ENCODE measurements at places on chromosomes 16 and 17.

DNA sequence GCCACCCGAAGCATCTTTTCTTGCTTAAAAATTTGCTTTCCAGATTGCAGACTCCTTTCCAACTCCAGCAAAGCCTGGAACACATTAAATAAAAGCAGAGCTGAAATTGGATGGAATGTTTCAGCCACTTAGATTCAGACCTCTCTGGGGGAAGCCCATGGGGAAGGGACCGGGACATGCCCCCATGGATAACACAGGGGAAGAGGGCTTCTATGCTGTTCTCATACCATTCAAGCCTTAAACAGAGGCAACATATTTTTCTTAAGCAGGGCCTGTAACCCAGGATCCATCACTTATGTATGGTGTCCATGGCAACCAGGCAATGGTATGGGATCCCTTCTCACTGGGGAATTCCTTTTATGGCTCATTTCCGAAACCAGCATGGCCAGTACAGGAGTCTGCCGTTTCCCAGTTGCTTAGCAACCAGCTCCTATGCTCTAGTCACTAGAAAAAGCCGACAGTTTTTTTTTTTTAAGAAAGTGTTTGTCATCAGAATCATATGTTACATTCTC, 62.0 kb upstream of the MARCHF10 start:
- H3K27me3 ChIP-seq = peaks cover 12% of the 10 kb centered on the region
- H3K36me3 ChIP-seq = no peaks in the 10 kb centered on the region
- H3K4me3 ChIP-seq = no peak overlapping the region
- no peak overlapping the region for H3K27ac ChIP-seq
- no peak for DNase-seq

DNA sequence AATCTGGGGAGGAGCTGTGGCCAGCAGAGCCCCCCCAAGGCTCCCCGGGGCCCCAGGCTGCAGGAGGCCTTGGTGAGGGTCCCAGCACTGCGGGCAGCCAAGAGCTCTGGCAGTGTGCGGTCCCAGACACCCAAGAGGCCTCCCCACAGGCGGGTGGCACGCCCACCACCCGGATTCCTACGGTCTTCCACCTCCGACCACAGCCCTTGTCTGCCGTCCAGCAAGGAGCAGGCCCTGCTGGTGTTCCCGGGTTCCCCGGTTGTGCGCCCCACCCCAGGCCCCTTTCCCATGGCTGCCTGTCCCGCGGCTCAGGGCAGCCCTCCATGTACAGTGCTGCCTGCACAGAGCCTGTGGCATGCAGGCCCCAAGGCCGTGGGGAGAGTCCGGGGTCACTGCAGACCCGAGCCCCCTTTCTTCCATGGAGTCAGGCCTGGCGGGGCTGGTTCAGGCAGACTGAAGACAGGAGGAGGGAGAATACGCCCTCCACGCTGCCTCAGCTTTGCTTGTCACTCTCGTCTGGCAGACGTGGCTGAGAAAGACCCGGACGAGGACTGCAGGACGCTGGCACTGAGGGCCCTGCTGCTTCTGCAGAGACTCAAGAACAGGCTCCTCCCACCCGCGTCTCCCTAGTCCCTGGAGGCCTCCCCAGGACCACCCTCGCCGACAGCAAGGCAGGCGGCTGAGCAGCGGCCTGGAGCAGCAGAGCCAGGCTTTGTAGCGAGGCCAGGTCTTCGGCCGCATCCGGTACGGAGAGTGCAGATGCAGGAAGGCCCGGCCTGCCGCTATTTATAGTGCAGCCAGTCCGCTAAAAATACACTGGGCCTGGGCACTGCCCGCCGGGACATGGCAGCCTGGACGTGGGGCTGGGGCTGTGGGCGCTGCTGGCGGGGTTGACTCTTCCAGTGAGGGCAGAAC, 16.4 kb downstream of the TELO2 start:
- no peak for DNase-seq
- H3K4me1 ChIP-seq = peaks cover 4% of the 10 kb centered on the region
- H3K36me3 ChIP-seq = no peaks in the 10 kb centered on the region
- no peaks in the 10 kb centered on the region for H3K27me3 ChIP-seq

DNA sequence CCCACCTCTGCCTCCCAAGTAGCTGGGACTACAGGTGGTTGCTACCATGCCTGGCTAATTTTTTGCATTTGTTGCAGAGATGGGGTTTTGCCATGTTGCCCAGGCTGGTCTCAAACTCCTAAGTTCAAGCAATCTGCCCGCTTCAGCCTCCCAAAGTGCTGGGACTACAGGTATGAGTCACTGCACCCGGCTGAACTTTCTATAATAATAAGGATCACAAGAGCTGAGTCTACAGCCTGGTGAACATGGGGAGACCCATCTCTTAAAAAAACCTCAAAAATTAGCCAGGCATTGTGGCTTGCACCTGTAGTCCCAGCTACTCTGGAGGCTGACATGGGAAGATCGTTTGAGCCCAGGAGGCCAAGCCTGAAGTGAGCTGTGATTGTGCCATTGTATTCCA, 53.5 kb downstream of the WDR59 start:
- H3K27me3 ChIP-seq = no peaks in the 10 kb centered on the region
- no peak overlapping the region for H3K4me3 ChIP-seq
- H3K36me3 ChIP-seq = peaks cover 84% of the 10 kb centered on the region
- H3K4me1 ChIP-seq = no peaks in the 10 kb centered on the region
- no peak overlapping the region for H3K27ac ChIP-seq

DNA sequence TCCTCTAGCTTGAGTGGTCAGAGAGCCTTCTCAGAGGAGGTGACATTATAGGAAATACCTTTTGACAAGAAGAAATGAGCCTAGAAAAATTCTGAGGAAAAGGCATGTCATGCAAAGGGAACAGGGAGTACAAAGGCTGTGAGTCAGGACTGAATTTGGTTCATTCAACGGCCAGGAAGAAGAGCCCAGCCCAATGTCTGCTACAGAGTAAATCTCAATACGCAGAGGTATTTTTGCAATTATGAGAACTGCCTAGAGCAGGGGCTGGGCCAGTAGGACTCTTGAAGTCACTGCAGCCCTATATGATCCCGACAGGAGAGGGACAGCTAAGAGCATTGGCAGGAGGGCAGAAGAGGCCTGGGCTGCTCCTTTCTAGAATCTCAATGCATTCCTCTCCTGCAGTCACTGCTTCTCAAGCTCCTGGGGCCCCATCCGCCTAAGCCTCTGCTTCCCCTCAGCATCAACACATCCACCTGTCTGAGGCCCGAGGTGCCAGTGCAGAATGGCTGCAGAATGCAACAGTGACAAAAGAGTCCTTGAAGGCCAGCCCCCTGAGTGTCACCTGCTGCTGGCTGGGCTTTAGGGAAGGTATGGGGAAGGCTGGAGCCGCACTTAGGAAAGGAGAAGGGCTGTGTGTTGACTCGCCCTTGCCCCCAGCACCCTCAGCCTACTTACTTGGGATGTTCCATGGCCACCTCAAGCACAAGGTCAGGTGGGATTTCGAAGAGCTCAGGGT, 20.1 kb downstream of the NOS2 start:
- no peak for DNase-seq
- no peak overlapping the region for H3K4me3 ChIP-seq
- no peak overlapping the region for H3K27ac ChIP-seq
- H3K4me1 ChIP-seq = no peaks in the 10 kb centered on the region
- no peaks in the 10 kb centered on the region for H3K36me3 ChIP-seq

GRCh38 chr17:4479982-4480751, 18.5 kb upstream of the SPNS2 start:
- H3K36me3 ChIP-seq = no peaks in the 10 kb centered on the region
- no peaks in the 10 kb centered on the region for H3K27me3 ChIP-seq
- no peak for DNase-seq
- peak overlapping the region; percentile 94 for H3K27ac ChIP-seq
- peaks cover 70% of the 10 kb centered on the region for H3K4me1 ChIP-seq

DNA sequence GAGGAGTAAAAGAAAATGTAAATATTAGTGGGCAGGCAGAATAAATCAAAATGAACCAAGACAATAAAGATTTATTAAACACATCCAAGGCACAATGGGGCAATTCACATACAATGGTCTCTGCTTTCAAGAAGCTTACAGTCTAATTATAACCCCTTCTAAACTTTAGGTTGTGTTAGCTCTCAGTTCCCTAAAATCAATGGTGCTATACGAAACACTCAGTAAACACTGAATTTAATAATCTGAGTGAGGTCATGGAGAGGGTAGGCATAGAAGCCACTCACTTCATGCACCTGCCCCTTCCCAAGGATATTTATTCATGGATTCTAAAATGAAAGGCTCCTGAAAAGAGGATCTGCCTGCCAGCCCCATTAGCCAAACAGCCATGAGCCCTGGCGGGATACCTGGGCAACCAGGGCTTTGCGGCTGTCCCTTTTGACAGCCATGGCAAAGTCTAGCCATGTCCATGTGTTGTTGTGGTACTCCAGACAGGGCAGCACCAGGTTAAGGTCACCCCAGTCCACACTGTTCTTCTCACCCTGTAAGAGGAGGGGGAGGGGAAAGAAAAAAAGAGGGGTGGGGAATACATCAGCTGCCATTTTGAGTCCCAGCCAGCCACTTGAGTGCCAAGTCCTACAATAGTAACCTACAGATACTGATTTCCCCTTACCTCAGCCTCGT, 1.4 kb upstream of the RSKR start:
- H3K27ac ChIP-seq = no peak overlapping the region
- H3K4me1 ChIP-seq = peaks cover 5% of the 10 kb centered on the region
- peaks cover 6% of the 10 kb centered on the region for H3K36me3 ChIP-seq
- no peak for DNase-seq

- no peak overlapping the region for H3K4me3 ChIP-seq
- H3K36me3 ChIP-seq = no peaks in the 10 kb centered on the region
- H3K4me1 ChIP-seq = no peaks in the 10 kb centered on the region
- no peaks in the 10 kb centered on the region for H3K27me3 ChIP-seq
- H3K27ac ChIP-seq = no peak overlapping the region
These were observed 78.6 kb downstream of the SDR42E1 start for GRCh38 chr16:81932668-81933067.

GRCh38 chr17:16287563-16288027, 65.7 kb downstream of the CENPV start:
- peak overlapping the region; percentile 77 for H3K4me3 ChIP-seq
- H3K4me1 ChIP-seq = peaks cover 68% of the 10 kb centered on the region
- no peaks in the 10 kb centered on the region for H3K27me3 ChIP-seq
- no peak for DNase-seq

GRCh38 chr17:28532050-28532960, 20.1 kb downstream of the UNC119 start:
- no peaks in the 10 kb centered on the region for H3K4me1 ChIP-seq
- no peaks in the 10 kb centered on the region for H3K27me3 ChIP-seq
- no peak for DNase-seq

- no peak overlapping the region for H3K4me3 ChIP-seq
- no peaks in the 10 kb centered on the region for H3K27me3 ChIP-seq
- peaks cover 37% of the 10 kb centered on the region for H3K4me1 ChIP-seq
- no peak for DNase-seq
These were observed 72.0 kb downstream of the ANKRD11 start for GRCh38 chr16:89418352-89418751.

GRCh38 chr17:48391444-48391843, 38.6 kb downstream of the SKAP1 start:
- peaks cover 54% of the 10 kb centered on the region for H3K4me1 ChIP-seq
- H3K27ac ChIP-seq = peak overlapping the region; percentile 66
- no peak overlapping the region for H3K4me3 ChIP-seq
- H3K27me3 ChIP-seq = no peaks in the 10 kb centered on the region

- peaks cover 79% of the 10 kb centered on the region for H3K4me1 ChIP-seq
- H3K36me3 ChIP-seq = no peaks in the 10 kb centered on the region
- no peaks in the 10 kb centered on the region for H3K27me3 ChIP-seq
- H3K27ac ChIP-seq = peak overlapping the region; percentile 95
- no peak for DNase-seq
These were observed 22.9 kb downstream of the CDIP1 start for GRCh38 chr16:4515611-4516233.

DNA sequence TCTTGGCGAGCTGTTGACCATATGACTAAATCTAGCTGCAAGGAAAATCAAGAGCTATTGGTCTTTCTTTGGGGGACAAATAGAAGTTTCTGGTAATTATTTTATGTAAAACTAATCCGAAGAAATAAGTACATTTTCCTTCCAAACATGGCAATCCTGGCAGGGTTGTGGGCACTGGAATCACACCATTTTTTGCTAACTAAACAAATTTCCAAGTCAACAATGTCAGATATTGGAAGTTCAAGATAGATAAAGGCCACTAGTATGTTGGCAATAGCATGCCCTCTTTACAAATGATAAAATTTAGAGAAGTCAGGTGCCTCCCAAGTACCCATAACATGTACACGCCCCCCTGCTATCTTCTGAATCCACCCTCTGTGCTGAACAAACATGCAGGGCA, 330.4 kb downstream of the CDH13 start:
- no peak for DNase-seq
- no peaks in the 10 kb centered on the region for H3K4me1 ChIP-seq
- no peak overlapping the region for H3K27ac ChIP-seq
- H3K36me3 ChIP-seq = no peaks in the 10 kb centered on the region

GRCh38 chr17:78862073-78863023, 21.7 kb upstream of the USP36 start:
- peaks cover 2% of the 10 kb centered on the region for H3K27me3 ChIP-seq
- no peak for DNase-seq
- no peak overlapping the region for H3K27ac ChIP-seq
- no peak overlapping the region for H3K4me3 ChIP-seq
- H3K36me3 ChIP-seq = no peaks in the 10 kb centered on the region
- peaks cover 7% of the 10 kb centered on the region for H3K4me1 ChIP-seq

DNA sequence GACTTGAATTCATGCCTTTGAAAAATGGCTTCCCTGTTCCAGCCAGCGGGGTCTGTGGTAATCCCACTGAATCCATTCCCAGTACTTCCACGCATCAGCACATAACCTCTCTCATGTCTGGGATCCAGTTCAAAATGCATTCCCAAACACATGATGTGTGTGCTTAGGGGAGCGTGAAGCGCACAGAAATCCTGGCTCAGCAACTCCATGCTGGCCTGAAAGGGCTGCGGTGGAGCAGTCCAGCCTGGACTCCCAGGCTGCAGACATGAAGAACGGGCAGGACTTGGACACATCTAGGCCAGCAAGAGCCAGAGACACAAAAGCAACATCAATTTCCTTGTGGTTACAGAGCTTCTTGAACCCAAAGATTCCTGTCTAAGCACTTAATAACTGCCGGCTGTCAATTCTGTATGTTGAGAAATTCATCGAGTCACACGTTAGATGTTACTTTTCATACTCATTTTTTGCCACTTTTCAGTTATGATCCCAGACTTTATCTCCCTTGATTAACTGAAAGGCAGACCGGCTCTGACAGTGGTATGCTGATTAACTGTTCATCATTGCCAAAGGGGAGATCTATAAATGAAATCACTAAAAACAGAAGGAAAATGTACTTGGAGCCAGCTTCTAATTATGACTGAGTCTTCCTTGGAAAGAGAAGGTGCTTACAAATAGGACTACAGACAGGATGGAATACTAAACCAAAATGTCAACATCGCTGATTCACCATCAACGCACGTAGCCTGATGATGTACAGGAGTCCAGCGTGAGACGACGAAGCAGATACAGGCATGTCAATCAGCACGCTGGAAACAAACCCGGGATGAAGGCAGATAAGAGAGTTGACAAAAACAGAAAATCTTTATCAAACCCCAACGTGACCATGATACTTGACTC, 23.0 kb downstream of the NSMCE1 start:
- no peaks in the 10 kb centered on the region for H3K36me3 ChIP-seq
- no peak overlapping the region for H3K4me3 ChIP-seq
- no peak overlapping the region for H3K27ac ChIP-seq
- no peak for DNase-seq
- peaks cover 48% of the 10 kb centered on the region for H3K4me1 ChIP-seq

GRCh38 chr17:45861165-45861564, 16.5 kb downstream of the SPPL2C start:
- peaks cover 4% of the 10 kb centered on the region for H3K36me3 ChIP-seq
- H3K27me3 ChIP-seq = peaks cover 40% of the 10 kb centered on the region
- no peak for DNase-seq
- no peak overlapping the region for H3K27ac ChIP-seq
- H3K4me3 ChIP-seq = no peak overlapping the region
